ENCODE measurements at places on chromosomes 2 and 18. TPM values are rescaled to one million over a fixed set of nuclear protein-coding genes. Genes with fewer than 3 reads are reported as not detected.

TUBA3E gene
- not detected for total RNA-seq

MERTK gene
- not detected for total RNA-seq

CD302 gene
- 0.54 TPM for total RNA-seq

SCG2 gene
- total RNA-seq: not detected

FRZB gene
- not detected for total RNA-seq

FOXI3 gene
- total RNA-seq: not detected

SMCHD1 gene
- 306 TPM for total RNA-seq

DNA sequence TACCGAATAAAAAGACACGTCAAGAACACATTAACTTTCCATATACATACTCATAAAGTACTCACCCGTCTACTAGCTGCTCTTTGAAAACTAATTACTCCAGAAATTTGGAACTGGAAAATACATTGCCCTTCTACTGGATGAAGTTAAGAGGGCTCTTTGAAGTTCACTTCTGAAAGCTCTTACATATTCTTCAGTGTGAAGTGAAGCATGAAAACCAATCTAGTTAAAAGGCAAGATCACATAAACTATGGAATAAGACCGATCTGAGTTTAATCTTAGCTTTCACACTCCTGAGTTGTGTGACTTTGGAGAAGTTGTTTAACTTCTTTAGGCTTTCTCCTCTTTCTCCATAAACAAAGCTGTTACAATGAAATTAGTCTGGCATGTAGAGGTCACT is 38.5 kb downstream of the REV1 start:
- DNase-seq: no peak

GRCh38 chr2:6928452-6928851 is 11.2 kb downstream of the RNF144A start:
- no peak for DNase-seq

GRCh38 chr2:25276569-25277465 is 64.9 kb downstream of the DNMT3A start:
- DNase-seq: peak; percentile 47

DNA sequence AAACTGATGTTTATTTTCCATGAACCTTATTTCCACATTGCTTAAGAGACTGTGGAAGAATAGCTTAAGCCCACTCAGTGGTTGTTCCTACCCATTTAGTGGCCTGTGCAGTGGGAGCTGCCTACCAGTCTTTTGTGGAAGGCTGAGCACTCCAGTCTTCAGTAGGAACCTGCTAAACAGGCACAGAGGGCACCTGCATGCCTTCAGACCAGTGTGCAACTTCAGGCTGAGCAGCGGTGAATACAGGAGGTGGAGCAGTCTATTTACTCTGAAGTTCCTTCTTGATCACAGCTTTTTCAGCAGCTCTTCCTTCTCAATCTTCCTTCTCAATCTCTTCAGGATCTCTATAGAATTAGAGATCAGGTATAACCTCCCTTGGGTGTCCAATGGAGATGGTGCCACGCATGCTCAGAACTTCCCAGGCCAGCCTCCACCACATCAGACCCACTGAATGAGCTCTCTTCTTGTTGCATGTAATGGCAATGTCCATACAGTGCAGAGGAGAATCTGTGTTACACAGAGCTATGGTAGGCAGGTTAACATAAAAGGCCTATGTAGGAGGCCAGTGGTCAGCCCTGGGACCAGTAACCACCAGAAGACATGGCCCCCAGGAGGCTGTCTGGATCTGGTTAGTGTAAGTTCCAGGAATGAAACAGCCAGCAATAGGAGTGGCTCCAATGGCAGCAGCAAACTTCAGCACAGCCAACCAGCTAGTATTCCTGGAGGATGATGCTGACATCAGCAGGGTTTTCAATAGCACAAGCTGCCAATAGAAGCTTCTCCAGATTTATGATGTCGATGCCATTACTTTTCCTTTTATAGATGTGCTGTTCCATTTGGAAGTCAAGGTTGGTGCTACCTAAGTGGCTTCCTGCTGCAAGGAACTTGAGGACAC is 47.9 kb upstream of the MAT2A start:
- DNase-seq: no peak

DNA sequence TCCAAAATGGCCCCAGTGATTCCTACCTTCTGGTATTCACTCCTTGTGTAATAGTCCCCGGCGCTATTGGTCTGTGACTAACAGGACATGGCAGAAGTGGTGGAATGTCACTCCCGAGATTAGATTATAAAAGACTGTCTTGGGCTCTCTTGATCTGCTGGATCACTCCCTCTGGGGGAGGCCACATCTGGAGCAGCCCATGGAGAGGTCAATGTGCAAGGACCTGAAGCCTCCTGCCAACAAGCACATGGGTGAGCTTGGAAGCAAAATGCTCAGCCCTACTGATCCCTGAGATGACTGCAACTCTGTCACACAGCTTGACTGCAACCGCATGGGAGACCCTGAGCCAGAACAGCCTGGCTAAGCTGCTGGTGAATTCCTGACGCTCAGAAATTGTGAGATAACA is 94.3 kb upstream of the GLI2 start:
- DNase-seq: no peak

DNA sequence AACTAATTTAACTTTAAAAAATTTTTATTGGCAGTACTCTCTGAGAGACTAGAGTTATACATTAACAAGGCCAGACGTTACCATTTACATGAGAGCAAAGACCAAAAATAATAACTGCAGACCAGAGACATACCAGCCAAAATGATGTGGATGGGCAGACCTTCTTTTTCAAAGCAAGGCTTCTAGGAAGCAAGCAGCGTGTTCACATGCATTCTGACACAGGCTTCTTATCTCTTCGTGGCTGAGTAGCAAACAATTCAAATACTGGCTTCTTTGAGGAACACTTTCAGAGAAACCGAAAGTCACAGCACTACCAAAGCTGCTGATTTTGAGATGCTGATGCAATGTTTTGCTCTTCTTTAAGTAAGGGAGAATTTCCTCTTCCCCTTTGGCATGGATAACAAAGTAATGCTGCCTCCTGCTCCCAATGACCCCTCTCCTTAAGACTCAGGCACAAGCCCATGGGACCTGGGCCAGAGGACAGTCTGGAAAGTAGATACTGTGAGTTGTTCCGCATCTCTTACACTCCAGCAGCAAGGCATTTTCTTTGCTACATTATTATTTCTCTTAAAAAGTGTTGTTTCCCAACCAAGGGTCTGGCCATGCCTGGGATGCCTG is 181.9 kb downstream of the MREG start:
- no peak for DNase-seq

DNA sequence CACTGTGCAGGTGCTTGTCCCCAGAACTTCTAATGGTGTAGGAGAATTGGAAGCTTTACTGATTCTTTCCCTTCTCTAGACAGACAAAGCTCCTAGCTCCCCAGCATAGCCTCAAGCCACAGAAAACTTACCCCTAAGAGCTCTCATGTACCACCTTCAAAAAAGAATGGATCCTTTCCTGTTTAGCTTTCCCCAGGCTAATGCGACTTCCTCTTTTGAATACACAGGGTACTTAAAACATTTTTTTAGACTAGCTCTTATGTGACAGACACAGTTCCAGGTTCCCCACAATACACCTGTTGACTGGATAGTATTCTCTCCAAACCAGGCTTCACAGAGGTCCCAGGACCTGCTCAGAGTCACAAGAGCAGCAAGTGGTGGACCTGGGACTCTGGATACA is 8.3 kb downstream of the CTAGE1 start:
- no peak for DNase-seq

DNA sequence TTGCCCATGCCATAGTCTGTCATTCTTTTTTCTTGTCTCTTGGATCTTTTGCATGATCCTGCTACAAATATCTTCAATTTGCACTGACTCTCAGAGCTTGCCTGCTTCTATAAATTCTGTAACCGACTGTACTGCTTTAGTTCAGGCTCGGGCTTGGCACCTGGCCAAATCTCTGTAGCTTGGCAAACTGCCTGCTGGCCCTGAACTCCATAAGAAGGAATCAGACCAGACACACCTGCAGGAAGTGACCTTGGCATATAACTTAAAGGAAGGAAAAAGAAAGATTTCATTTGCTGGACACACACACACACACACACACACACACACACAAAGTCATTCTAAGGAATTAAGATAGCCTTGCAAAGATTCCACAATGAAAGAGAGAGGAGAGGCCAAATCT is 291.2 kb upstream of the DDX18 start:
- no peak for DNase-seq

DNA sequence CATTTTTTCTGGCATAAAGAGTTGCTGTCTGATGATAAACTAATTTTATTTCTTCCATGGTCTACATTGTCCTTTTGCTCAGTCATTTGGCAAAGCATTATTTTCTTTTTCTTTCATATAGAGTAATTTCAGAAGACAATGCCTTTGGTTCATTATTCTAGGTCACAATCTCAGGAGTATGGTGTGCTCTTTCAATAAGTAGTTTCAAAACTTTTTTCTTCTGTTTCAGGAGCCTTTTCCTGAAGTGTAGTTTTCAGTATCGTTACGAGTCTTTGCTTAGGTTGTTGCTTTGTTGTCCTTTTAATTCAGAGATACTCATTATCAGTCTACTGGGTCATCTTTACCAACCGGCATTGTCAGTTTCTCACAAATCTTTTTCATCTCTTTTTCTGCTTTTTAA is 100.4 kb upstream of the GPC1 start:
- DNase-seq: no peak

Measured in CD8-positive, alpha-beta T cell (primary cell).